ENCODE measurements at places on chromosomes 11 and 22.

GRCh38 chr11:7498193-7498592, 12.9 kb downstream of the OLFML1 start:
- no peak for DNase-seq

DNA sequence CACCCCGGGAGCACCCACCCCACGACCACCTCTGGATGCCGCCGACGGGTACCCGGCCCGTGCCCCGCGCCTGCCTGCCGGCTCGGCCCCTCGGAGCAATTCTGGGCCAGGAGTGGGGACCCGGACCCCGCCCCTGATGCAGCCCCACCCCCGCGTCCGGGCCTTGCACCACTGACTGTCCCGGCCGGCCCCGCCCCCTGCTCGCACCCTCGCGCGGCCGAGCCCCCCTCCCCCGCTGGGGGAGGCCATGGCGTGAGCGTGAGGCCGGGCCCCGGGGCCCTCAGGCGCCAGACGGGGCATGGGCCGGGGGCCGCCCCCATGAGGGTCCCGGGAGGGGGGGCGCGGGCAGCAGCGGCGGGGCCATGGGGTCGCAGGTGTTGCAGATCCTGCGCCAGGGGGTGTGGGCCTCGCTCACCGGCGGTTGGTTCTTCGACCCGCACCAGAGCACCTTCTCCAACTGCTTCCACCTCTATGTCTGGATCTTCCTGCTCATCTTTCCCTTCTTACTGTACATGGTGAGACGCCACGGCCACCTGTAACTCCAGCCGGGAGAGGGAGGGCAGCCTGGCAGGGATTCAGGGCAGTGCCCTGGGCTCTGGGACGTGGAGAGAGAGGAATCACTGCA, 486 bp downstream of the PCNX3 start:
- DNase-seq = no peak

DNA sequence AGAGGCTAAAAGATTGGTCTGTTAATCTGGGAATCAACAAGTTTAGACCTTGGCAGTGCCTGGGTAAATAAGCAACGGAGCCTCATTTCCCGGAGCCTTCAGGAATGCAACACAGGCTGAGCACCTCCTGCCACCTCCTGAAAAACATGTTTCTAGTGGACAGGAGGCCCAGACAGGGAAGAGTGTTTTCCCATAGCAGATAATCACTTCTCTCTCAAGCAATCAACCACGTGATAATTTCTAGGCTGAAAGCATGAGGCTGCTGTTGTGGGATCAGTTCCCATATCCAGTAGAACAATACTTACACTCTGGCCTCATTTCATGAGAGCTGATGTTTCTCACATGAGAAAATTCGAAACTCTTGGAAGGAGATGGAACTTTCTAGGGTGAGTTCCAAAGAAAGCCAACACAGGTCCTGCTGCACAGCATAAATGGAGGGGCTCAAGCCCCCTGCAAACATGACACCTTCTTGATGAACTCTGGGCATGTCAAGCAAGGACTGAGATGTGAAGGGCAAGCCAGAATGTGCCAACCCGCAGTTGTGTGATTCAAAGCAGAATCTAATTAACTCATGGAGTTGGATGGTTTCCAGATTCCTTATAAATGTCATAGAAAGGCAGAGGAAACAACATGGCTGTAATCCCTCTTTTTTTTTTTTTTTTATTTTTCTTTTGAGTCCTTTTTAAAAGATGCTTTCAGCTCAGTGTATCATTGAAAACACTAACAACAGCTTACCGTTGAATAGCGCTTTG, 228.5 kb upstream of the SESN3 start:
- no peak for DNase-seq

GRCh38 chr11:15737320-15737719, 619.0 kb downstream of the SOX6 start:
- no peak for DNase-seq

DNA sequence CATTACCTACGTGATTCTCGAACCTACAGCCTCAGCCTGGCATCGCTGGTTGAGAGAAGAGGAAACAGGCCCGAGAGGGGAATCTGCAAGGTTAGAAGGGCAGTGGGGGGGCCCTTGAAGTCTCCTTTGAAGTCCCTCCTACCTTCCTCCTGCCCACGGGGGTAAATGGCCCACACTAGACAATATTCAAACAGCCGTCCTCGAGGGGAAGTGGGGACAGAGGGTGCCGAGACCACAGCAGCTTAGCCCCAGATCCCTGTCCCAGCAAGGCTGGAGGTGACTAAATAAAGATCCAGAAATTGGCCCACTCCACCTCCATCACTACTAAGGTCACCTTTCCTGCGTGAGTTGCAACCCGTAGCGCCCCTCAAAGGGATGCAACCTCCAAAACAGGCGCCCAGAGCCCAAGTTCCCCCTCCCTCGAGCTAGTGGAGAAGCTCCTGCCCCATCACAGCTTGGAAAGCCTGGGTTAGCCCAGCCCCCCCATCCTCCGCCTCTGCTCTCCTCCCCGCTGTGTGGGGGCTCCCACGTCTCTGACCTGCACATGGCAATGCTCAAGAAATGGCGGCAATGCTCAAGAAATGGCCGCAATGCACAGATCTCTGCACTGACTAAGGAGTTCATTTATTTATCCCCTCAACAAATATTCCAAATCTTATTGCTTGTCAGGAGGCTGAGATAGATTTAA, 788 bp upstream of the RASL10A start:
- DNase-seq = no peak

- no peak for DNase-seq
These were observed 364.0 kb downstream of the MN1 start for GRCh38 chr22:27437570-27437969.

DNA sequence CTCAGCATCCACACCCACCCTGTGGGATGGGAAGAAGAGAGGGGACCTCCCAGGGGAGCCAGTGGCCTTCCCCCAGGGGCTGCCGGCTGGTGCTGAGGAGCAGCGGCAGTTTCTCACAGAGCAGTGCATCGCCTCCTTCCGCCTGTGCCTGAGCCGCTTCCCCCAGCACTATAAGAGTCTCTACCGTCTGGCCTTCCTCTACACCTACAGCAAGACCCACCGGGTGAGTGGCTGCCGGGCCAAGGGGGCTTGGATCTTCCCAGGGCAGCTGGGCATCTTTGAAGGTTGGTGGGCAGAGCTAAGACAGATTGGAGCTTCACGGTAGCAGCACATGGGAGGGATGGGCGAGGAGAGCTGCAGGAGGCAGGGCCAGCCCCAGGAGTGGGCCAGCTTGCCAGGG, 61.8 kb upstream of the SUSD2 start:
- no peak for DNase-seq
